ENCODE measurements at places on chromosomes 5 and 9.

GRCh38 chr5:135145985-135146384, 112.0 kb upstream of the PITX1 start:
- DNase-seq = no peak

- DNase-seq = no peak
Measured at GRCh38 chr5:66906021-66906420, 290.6 kb downstream of the CD180 start.

GRCh38 chr5:41148448-41148847, 64.9 kb downstream of the C6 start:
- no peak for DNase-seq

- DNase-seq = no peak
Measured at GRCh38 chr5:96751203-96752169, 56.3 kb downstream of the ERAP1 start.

DNA sequence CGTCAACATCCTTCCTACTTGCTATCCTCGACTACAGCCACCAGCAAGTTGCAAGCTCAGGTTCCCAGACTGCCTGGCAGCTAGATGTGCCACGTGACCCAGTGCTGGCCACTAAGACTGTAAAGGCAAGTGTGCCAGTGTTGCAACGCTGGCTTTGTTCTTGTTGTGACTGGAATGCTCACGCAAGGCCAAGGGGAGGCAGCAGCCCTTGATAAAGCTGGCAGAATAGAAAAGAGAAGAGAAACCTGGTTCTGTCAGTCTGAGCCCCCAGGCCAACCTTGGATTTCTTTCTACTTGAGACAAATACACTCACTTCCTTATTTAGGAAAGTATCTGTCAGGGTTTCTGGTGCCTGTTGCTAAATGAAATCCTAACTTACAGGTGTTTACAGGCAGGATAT, 113.0 kb downstream of the KLHL3 start:
- no peak for DNase-seq

GRCh38 chr5:56329652-56330051, 96.5 kb upstream of the ANKRD55 start:
- DNase-seq = no peak

- no peak for DNase-seq
Measured at GRCh38 chr5:106321242-106321641, 1349.5 kb downstream of the EFNA5 start.

GRCh38 chr5:108361771-108362170, 20.1 kb downstream of the FBXL17 start:
- no peak for DNase-seq

DNA sequence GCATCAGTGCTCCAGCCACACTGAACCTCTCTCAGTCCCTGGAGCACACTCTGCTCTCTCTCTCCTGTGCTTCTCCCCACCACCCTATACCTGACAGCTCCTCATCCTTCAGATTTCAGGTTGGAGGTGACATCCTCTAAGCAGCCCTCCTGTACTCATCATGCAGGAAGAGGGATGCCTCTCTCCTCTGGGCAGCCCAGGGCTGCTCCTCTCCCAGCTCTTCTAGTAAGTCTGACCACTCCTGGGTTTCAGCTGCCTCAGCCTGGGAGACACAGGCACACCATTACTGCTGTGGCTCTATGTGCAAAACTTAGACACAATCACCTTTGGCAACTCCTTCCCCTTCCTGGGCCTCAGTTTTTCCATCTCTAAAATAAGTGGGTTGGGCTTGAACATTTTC, 232.4 kb upstream of the BRINP1 start:
- DNase-seq = no peak

- DNase-seq = no peak
Measured at GRCh38 chr9:120690372-120690771, 23.9 kb downstream of the MEGF9 start.

- no peak for DNase-seq
Measured at GRCh38 chr5:120139039-120139438, 325.1 kb upstream of the PRR16 start.

GRCh38 chr5:110790673-110791072, 51.9 kb downstream of the SLC25A46 start:
- no peak for DNase-seq

GRCh38 chr9:133342570-133342969, 5.4 kb downstream of the MED22 start:
- DNase-seq = no peak

GRCh38 chr5:116340799-116341198, 233.8 kb downstream of the SEMA6A start:
- DNase-seq = no peak

- DNase-seq = no peak
Measured at GRCh38 chr5:76086095-76086494, 2.9 kb downstream of the SV2C start.

DNA sequence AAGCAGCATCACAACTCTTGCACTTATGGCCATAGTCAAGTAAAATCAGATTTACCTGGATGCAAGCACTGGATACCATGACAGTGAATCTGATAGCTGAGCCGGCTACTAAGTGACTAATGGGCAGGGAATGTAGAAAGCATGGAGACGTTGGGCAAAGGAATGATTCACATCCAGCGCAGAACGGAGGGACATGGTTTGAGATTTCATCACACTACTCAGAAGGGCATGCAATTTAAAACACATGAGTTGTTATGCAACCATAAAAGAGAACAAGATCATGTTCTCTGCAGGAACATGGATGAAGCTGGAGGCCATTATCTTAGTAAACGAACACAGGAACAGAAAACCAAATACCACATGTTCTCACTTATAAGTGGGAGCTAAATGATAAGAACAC, 169.1 kb upstream of the PIK3R1 start:
- DNase-seq = no peak

DNA sequence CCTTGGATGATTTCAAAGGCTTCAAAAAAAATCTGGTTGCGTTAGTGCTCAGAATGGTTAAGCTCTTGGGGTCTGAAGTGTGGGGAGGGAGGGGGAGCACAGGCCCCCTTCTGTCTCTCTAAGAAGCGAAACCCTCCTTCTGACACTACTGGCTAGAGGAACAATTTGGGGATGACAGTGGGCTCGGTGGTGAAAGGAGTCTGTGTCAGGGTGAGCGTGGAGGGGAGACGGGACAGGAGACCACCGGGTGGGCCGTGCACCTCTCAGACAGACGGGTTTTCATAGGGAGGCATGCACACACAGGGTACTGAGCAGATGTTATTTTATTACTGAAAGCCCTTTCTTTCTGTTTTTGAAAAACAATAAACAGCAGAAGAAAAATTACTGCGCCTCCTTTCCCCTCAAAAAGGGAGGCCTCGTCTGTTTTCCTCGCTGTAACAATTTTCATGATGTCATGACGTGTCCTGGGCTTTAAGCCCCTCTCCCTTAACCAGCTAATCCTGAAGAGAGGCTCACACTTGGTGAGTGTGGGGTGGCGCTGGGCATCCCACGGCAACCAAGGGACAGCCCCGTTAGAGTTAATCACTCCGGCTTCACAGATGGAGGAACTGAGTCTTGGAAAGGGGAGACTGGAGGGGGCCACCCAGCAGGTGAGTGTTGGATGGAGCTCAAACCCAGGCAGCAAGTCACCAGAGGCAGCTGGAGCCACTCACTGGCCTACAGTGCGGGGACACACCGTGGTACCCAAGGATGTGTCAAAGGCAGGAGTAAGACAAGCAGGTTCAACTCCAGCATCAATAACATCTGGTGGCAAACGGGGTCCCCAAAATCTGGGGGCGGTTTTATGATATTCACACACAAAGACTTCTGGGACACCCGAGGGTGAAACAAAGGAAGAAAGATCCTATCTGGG, 53.4 kb downstream of the PTCH1 start:
- no peak for DNase-seq

All from stimulated activated CD4-positive, alpha-beta T cell treated with anti-CD3 and anti-CD28 coated beads, TNF-alpha, amount 100 ng/mL, for 1 hour (primary cell).